ENCODE measurements at places on chromosomes 5 and 9. TPM values are rescaled to one million over a fixed set of nuclear protein-coding genes. Genes with fewer than 3 reads are reported as not detected.

DNA sequence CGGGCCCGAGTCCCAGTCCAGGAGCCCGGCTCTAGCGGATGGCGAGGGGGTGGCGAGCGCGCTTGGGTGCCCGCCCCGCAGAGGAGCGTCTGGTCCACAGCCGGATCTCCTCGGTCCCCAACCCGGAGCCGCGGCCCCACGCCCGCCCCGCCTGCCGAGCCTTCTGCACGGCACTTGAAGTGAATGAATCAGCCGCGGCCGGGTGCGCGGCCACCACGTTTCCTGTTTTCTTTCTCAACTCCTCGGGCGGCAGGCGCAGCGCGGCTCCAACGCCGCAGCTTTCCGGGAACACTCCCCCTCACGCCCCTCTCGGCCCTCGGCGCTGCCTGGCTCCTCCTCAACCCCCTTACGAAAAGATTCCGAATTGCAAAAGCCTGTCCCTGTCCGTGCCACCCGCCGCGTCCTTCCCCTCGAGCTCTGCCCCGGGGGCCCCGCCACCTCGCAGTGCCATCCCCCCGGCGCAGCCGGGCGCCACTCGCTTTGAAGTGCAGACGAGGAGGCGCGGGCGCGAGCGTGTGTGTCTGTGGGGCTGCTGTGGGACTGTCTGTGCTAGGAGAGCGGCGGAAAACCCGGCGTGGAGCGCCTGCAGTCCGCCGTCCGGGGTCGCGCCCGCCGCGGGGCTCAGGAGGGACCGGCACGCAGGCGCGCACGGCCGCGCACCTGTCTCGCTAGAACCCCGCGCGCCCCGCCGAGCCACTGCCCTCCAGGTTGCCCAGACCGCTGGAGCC is 456.6 kb downstream of the RAB3C start:
- peak; percentile 80 for DNase-seq

DNA sequence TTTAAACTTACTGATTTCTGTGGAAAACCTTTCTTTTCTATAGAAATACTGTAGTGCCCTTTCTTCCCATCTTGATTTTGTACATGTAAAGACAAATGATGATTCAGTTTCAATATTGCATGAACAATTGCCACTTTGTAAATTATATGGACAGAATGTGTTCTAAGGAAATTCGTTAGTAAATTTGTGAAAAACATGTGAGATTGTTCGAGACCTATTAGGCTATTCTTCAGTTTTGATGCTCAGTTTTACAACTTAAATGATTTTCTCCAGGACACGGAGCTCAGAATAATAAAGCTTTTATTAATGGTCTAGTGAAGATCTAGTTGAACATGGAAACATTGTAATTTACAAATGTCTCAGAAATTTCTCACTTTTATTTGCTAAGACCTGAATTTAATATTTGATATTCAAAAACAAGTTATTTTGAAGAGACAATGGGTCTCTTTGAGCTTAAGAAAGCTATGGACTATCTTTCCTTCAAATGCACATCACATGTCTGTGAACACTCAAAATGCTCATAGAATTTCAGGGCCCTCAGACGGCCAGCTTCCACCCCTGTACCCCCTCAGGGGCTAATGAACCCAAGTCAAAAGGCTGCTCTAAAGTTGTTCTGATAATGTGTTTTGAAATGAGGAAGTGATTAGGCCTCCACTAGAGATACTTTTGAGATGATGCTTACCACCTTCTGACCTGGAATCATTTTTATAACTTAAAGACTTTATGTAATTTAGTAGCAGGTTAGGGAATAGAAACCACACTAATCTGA is 54.1 kb upstream of the FSD1L start:
- no peak for DNase-seq

DNA sequence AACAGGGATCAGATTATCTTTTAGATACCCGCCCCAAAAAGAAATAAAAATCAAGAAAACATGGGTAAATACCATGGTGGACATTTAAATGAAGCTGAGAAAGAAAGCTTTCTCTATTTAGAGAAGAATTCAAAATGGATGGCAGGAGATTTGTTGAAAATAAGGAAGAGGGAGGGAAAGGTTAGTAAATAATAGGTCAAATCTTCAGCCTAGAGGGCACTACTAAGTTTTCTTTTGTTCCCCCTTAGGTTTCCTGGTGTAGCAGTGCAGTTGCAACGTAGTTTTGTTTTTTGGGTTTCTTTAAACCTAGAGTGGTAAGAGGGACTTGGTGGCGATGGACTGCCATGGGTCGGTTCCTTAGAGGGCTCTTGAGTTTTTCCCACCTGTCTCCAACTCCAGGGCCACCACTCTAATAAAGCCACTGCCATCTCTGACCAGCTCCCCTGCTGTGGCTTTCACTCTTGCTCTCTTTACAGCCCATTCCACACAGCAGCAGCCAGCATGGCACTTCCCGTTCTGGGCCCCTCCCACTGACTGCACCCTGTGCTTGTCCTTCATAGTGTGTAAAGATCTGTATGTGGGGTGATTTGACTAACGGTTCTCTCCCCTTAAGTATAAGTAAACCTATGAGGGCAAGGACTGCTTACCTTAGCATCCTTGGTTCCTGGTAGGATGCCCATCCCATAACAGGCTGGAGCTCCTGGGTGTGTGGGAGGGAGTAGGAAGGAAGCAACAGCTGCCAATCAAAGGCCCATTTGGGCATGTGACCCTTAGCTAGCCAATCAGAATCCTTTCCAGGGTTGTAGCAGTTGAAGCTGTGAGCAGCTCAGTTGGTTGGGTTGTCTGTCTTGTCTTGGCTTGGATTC is 118.3 kb downstream of the SLC1A3 start:
- peak; percentile 60 for DNase-seq

DNA sequence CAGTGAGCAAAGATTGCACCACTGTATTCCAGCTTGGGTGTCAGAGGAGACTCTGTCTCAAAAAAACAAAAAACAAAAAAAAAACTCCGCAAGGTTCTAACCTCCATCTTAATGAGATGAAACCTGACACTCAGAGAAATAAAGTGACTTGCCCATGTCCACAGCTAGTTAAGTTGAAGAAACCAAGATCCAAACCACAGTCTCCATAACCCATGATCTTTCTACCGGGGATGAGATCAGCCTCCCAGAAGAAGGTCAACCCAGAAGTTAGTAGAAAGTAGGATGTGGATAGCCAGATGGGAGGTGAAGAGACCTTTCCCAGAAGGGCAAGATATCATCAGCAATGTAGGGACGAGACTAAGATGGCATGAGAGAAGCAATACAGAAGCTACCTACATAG is 140.4 kb upstream of the ADRA1B start:
- peak; percentile 76 for DNase-seq

The MYMK gene
- not detected for total RNA-seq

DNA sequence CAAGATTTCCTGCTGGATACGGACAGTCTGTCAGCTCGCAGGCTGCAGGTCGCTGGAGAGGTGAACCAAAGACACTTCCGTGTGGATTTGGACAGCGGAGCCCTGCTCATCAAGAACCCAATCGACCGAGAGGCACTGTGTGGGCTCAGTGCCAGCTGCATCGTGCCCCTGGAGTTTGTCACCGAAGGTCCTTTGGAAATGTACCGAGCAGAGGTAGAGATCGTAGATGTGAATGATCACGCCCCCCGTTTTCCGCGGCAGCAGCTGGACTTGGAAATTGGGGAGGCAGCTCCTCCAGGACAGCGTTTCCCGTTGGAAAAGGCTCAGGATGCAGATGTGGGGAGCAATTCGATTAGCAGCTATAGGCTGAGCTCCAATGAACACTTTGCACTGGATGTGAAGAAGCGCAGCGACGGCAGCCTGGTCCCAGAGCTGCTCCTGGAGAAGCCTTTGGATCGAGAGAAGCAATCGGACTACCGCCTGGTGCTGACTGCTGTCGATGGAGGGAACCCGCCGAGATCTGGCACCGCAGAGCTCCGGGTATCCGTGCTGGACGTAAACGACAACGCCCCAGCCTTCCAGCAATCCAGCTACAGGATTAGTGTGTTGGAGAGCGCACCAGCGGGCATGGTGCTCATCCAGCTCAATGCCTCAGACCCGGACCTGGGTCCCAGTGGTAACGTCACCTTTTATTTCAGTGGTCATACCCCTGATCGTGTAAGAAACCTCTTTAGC is 658 bp downstream of the PCDHGC4 start:
- DNase-seq: no peak

GRCh38 chr5:91070761-91071550 is 312.2 kb downstream of the ARRDC3 start:
- DNase-seq: no peak

GRCh38 chr9:70412832-70413463 is 1.5 kb downstream of the KLF9 start:
- DNase-seq: peak; percentile 87

Data from M059J (cell line).